SHP77 treated with DMSO at 0.1 percent for 48 hours (cell line): ENCODE measurements at places on chromosomes 11 and 22.
A peak's percentile ranks its signal among the peaks of the same experiment; 100 is the strongest.

GRCh38 chr11:95877291-95877690, 46.6 kb downstream of the MTMR2 start:
- no peak for DNase-seq

GRCh38 chr11:77592727-77593126, 3.0 kb downstream of the AQP11 start:
- DNase-seq, result no peak

- no peak for DNase-seq
Observed at GRCh38 chr11:100573911-100574513, 113.1 kb upstream of the ARHGAP42 start.

GRCh38 chr11:102110761-102111010, 439 bp downstream of the YAP1 start:
- DNase-seq, result no peak

- DNase-seq, result no peak
Observed at GRCh38 chr11:2835296-2835695, 50.3 kb downstream of the CDKN1C start.

DNA sequence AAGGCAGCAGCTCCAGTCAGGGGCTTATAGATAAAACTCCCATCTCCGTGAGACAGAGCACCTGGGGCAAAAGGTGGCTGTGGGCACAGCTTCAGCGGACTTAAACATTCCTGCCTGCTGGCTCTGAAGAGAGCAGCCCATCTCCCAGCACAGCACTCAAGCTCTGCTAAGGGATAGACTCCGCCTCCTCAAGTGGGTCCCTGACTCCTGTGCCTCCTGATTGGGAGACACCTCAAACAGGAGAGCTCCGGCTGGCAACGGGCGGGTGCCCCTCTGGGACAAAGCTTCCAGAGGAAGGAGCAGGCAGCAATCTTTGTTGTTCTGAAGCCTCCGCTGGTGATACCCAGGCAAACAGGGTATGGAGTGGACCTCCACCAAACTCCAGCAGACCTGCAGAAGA, 279.4 kb downstream of the LARGE1 start:
- DNase-seq, result no peak

- no peak for DNase-seq
Observed at GRCh38 chr11:120354779-120355178, 18.6 kb downstream of the ARHGEF12 start.

- DNase-seq, result no peak
Observed at GRCh38 chr11:106409222-106409621, 331.8 kb downstream of the AASDHPPT start.

GRCh38 chr11:16412525-16413172, 56.3 kb upstream of the SOX6 start:
- no peak for DNase-seq

DNA sequence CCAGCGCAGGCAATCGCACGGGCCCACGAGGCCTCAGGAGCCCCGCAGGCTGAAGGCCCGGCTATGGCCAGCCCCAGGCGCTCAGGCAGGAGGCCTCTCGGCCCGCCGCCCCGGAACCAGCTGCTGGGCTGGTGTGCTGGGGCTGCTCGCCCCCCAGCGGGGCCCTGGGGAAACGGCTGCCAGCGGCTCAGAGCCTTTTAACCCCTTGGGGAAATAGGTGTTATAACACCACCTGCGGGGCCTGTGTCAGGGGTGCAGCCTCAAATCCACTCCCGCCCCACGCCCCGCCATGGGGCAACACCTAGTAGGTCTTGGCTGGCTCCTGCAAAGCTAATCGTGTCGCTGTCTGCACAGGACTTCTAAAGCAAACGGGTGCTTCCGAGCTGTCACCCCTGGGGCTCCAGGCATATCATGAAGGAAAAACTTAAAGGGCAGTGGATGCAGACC, 237.4 kb downstream of the TTC28 start:
- no peak for DNase-seq

- no peak for DNase-seq
Observed at GRCh38 chr22:45832180-45832579, 144.8 kb downstream of the WNT7B start.

- DNase-seq, result no peak
Observed at GRCh38 chr11:125995313-125995712, 49.5 kb downstream of the VSIG10L2 start.

DNA sequence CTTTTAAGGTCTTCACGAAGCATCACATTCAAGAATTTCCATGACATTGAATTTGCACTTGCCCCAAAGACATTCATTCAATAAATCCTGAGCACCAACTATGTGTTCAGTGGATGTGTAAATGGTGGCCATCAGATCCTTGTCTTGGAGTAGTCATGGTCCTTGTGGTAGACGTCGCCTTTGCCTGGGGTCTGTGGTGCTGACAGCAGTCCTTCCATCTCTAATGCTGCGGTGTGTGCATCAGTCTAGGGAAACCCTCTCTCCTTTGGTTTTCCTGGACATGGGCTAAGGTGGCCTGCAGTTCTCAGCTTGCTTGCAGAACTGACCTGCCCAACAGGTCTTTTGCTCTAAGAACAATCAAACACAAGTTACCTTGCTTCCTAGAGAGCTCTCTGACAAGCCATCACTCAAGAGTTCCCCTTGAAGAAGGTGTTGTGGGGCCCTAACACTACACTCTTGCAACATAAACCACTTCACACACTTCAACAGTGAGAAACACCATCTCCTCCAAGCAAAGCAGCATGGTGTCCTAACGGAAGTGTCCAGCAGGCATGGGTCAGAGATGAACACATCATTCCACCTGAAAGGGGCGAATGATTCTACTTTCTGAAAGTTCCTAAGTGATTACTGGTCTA, 72.1 kb downstream of the BUD13 start:
- DNase-seq, result no peak

- DNase-seq, result no peak
Observed at GRCh38 chr11:10653261-10653660, 40.3 kb downstream of the IRAG1 start.

DNA sequence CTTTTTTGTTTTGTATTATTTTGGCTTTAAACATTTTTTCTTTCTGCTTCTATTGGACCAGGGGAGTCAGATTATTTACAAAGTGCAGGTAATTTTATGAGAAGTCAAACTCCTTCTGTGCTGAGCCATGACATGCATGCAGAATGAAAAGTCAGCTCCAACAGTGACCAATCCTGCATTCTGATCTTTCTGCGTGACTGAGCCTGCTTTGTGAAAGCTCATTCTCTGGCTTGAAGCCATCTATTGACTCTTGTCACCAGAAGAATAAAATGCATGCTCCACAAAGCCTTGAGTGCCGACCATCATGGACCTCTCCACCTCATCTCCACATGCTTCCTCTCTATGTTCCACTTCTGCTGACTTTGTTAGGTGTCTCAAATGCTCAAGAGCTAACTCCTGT, 50.2 kb downstream of the MIAT start:
- DNase-seq, result no peak

DNA sequence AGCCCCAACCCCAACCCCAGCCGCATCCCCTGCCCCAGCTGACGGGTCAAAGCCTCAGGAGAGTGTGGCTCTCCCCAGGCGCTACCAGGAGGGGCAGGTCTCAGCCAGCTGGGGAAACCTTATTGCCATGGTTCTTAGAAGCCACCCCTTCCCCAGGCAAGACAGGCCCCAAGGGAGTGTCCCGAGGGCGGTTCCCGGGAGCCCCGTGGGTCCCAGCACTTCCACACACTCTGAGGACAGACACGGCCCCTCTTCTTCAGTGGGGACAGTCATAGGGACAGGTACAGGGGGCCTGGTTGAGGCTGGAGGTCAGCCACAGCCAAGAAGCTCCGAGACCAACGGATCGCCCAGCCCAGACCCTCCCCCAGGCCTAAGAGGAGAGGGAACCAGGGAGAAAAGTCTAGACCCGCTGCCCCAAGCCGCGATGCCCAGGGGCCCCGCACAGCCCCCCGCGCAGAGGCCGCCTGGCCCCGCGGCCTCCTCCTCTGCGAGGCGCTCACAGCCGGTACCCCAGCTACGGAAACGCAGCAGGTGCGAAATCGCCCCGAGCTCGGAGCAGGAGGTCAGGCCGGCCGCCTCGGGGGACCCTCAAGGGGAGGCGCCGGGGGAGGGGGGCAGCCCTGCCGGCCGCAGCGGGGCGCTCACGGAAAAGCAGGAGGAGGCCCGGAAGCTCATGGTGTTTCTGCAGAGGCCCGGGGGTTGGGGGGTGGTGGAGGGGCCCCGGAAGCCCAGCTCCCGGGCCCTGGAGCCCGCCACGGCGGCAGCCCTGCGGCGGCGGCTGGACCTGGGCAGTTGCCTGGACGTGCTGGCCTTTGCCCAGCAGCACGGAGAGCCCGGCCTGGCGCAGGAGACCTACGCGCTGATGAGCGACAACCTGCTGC, 2.6 kb downstream of the KLHDC7B start:
- no peak for DNase-seq

DNA sequence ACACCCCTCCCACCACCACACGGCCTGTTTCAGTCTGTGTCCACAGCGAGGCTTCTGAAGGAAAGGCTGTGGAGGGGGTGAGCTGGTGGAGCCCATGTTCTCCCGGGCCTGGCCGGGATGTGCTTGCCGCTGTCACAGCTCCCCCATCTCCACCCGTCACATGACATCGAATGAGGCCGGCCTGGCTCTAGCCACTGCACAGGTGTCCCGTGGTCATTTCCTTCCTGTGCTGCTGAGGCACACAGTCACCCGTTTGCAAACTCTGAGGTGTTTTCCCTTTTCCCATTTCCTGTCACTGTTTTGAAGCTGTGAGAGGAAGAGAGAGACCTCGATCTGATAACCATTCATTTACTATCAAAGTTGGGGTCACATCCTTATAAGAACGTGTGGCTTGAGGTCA, 55.7 kb upstream of the CLDN5 start:
- DNase-seq, result peak; percentile 28

DNA sequence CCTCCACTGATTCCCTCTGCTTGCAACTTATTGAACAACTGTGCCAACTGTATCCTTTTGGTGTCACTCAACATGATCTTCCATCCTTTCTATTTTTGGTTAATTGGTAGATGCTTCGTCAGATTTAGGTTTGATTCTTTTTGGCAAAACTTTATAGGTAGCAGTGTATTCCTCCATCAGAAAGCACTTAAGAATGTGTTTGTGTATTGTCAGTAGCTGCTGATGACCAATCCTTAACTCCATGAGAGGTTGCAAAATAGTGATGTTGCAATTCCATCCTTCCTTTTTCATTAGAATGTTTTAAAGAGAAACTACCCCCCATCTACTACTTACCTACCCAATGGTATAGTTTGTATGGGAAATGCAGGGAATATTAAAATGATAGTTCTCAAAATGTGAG, 22.1 kb downstream of the FAM76B start:
- no peak for DNase-seq

- no peak for DNase-seq
Observed at GRCh38 chr11:103849366-103849765, 187.1 kb upstream of the DDI1 start.

- DNase-seq, result peak; percentile 22
Observed at GRCh38 chr11:46330563-46331281, 16.5 kb upstream of the DGKZ start.
